Activated CD4-positive, alpha-beta T cell treated with anti-CD3 and anti-CD28 coated beads, Interleukin-2, amount 50 U/mL, for 48 hours (primary cell): ENCODE measurements at places on chromosomes 2 and 18.

GRCh38 chr2:135641156-135642068 is 100.2 kb upstream of the UBXN4 start:
- no peak for DNase-seq

DNA sequence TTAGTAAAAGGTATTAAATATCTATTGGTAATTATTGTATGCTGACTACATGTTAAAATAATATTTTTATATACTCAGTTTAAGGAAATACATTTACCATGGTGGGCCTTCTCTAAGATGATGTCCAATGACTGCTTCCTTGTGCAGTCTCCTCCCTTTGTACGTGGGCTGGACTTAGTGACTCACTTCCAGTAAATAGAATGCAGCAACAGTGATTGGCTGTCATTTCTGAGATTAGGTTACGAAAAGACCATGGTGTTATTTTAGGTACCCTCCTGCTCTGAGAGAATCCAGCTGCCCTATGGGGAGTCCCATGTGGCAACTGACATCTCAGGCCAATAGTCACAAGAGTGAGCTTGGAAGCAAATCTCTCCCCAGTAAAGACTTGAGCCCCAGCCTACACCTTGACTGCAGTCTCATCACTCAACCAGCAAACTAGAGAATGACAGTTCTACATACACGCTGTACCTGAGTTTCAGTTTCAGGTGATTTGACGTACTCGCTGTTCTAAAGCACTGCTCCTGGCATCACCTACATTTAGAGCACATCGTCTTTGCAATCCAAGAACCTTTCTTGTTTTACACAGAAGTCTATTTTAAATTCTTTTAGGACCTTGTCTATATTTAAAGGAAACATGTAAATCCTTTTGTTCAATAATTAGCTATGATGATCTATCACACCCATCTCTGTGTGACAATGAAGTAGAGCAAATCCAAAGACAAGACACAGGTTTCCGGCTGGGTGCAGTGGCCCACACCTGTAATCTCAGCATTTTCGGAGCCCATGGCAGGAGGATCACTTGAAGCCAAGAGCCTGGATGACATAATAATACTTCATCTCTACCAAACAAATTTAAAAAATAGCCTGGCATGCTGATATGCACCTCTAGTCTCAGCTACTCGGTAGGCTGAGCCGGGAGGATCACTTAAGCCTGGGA is 87.2 kb downstream of the COBLL1 start:
- DNase-seq: no peak

DNA sequence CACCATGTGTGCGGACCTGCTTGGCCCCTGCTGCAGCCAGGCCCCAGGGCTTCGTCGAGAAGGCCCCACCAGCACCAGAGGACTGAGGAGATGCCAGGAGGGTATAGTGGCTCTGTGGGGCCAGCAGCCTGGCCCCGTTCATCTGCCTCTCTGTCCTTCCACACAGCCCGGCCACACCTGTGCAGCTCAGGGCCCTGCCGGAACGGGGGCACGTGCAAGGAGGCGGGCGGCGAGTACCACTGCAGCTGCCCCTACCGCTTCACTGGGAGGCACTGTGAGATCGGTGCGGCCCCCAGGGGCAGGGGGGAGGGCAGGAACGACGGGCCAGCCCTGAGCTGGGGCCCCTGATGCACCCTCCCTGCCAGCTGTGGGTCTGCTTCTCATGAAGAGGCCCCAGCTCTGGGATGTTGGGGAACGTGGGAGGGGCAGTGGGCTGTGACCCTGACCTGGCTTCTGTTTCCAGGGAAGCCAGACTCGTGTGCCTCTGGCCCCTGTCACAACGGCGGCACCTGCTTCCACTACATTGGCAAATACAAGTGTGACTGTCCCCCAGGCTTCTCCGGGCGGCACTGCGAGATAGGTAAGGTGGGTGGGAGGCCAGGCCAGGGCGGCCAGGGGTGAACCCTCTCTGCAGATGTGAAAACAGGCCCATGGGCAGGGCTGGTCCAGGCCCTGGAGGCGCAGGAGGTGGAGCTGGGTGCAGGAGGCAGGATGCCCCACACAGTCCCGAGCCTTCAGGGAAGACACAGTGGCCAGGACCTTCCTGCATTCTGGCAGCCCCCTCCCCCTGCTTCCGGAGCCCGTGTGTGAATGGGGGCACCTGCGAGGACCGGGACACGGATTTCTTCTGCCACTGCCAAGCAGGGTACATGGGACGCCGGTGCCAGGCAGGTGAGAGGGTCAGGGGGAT is 50.3 kb downstream of the MTERF4 start:
- DNase-seq: no peak

DNA sequence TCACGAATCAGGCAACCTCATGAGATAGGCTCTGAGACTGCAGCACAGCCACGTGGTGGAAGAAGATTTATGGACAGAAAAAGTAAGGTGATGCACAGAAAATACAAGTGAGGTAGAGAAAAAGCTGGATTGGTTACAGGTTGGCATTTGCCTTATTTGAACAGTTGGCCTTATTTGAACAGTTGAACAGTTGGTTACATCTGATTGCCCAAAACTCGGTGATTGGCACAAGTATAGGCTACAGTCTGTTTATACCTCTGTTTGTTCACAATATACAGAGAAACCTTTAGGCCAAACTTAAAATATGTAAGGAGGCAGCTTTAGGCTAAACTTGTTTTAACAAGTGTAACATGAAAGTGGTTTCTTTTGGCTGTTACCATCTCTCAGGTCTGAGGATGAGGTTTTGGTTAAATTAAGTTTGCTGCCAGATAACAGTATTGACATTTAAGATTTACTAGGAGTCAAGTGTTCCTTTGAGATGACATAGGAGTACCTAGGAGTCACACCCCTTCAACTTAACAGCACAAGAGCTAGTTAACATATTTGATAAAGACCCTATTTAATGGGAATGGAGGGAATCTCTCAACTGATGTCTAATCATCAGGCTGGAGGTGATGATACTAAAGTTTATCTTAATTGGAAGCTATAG is 16.5 kb upstream of the GPR155 start:
- DNase-seq: no peak

DNA sequence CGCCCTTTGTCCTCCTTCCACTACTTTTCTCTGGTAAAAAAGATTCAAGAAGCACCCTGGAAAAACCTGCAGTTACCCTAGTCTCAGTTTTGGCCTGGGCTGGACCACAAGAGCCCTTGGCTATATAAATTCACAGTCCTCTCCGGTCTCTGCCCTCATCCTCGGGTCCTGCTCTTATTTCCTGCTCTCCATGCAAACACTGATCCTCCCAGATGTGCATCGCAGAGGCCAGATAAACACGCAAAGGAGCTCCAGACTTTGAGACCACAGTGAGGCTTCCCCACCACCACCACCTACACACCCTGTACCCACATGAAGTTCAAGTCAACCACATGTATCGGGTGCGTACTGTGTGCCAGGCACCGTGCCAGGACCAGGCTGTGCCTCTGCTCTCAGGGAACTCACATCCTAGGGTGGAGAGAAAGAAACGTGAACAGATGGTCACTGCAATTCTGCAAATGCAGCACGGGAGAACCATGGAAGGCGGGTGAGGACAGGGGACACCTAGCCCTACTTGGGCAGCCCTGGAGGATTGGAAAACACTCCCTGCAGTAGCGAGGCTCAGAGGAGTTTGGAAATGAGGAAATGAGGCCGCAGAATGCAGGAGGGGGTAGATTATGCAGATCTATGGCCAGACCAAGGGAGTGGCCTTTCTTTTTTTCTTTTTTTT is 7.4 kb downstream of the CTDSP1 start:
- peak; percentile 80 for DNase-seq

DNA sequence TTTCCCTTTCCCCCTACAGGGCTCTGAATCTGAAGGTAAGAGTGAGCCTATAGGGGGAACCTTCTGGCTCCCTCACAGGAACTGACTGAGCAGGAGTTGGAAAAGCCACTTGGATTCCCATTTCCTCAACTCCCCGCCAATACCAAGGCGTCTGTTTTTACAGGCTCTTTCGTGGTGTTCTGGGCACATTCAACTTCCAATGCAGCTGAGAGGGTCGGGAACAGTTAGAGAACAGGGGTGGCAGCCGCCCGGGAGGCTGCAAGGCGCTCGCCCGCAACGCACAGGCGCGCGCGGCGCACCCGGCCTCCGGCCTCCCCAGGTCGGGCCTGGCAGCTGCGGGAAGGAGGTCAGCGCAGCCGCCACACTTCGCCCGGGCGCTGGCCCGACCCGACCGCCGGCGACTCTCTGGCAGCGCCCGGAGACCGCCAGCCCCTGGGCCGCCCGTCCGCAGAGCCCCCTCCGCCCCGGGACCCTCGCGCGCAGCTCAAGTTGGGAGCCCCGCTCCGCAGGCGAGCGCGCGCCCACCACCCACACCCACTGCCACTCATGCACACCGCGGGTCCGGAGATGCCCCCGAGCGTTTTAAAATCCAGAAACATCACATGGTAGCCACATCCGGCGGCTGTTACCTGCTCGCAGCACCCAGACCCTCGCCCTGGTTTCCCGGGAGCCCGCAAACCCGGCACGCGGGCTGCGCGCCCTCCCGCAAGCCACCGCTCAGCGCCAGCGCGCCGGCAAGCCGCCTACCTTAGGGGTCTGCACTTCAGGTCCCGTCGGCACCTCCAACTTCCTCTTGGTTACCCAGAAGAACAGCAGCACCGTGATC is 816 bp downstream of the GALNT14 start:
- DNase-seq: peak; percentile 7

GRCh38 chr2:60527762-60528161 is 25.7 kb downstream of the BCL11A start:
- no peak for DNase-seq

- DNase-seq: no peak
These were observed 208.0 kb downstream of the ZFP36L2 start for GRCh38 chr2:43018179-43019024.

GRCh38 chr2:60540074-60540473 is 13.4 kb downstream of the BCL11A start:
- DNase-seq: no peak
